ENCODE measurements at places on chromosomes 12 and 14.

DNA sequence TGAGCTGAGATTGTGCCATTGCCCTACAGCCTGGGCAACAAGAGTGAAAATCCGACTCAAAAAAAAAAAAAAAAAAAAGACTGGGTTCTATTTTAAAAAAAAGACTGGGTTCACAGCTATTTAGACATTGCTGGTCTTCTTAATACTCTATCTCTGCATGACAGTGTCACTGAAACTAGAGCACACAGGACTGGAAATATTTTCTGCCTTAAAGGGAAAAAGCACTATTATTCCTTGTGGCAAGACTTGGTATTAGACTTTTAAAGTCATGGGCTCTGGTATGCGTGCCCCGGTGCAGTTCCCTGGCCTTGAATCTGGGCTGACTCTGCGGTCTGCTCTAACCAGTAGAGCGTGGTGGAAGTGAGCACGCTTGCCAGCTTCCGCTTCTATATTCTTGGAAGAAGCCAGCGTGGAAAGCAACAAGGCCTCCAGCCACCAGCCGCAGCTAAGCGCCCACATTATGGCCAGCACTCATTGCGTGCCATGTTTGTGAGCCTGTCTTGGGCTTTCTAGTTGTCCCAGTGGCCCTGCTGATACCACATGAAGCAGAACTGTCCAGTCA, 31.3 kb downstream of the PRKAB1 start:
- no peak for DNase-seq

GRCh38 chr12:21906919-21907493, 34.2 kb downstream of the ABCC9 start:
- no peak for DNase-seq

GRCh38 chr12:114611145-114612018, 72.6 kb downstream of the TBX3 start:
- DNase-seq = no peak

DNA sequence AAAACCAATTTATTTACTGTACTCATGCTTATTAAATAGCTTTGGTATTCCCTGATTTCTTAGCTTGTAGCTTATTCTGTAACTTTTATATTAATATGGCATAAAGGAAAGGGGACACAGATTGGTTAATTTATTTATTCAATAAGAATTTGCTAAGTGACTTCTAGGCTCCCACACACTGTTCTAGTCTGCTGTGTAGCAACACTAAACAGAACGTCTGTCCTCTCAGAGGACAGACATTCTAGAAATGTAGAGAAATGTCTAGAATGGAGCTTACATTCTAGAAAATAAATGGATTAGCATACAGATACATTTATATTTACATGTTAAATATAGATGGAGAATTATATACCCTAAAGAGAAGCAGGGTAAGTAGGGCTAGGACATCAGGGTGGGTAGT, 184.9 kb upstream of the ABCD2 start:
- DNase-seq = no peak

- DNase-seq = no peak
These were observed 30.8 kb downstream of the PAWR start for GRCh38 chr12:79659961-79660431.

DNA sequence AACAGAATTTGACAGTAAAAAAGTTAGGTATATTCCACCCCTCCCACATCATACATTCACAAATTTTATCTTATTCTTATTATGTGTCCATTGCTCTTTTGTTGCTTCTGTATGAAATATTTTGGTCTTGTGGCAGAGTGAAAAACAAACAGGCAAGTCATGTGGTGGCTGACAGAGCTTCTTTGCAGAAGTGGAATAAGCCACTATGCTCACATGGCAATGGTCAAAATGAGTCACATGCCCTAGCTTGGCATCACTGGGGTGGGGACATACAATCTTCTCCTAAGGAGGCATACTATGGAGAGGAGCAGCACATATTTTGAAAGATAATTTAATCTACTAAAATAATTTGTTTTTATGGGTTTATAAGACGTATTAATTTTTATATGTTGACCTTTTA, 27.7 kb upstream of the CMA1 start:
- no peak for DNase-seq

DNA sequence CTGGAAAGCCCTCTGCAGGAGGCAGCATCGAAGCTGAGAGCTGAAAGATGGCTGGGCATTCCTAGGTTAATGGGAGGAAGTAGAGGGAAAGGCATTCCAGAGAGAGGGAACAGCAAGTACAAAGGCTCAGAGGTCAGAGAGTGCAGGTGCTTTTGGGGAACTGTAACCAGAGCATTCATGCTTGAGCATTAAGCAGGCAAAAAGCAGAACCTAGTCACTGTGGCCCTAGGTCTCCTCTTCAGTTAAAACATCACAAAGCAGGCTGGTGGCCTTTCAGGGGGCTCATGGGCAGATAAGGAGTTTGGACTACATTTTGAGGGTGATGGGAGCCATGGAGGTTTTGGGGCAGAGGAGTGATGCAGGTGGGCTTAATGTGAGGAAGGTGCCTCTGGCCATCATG, 169.2 kb upstream of the MYL2 start:
- no peak for DNase-seq

- DNase-seq = no peak
These were observed 3.3 kb upstream of the ATG101 start for GRCh38 chr12:52066346-52067080.

DNA sequence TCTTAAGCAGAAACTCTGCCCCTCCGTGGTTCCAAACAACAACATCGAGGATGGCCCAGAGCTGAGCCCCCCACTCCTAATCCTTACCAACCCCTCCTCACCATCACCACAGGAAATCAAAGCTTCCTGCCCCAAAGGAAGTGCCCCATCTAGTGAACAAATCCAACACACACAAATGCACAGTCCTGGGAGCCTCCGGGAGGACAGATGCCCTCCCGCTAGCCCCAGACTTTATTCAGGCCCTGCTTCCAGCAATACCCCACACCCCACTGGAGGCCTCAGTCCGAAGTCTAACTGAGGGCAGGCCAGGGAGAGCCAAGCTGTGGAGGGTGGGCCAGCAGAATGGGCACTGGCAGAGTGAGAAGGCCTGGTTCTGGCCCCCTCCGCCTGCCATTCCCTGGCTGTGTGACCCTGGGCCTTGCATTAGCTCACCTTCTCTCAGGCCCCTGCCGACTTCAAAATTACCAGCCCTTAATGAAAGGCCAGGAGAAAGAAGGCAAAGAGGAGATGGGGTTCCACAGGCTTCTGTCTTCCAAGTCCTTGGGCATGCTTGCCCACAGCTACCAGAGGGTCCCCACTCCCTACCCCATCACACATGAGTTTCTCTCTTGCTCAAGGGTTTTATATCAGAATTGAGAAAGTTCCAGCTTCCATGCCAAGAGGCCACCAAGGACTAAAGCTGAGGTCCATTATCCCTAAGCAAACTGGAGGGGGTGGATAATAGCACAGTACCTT, 2.3 kb downstream of the HDAC7 start:
- no peak for DNase-seq

DNA sequence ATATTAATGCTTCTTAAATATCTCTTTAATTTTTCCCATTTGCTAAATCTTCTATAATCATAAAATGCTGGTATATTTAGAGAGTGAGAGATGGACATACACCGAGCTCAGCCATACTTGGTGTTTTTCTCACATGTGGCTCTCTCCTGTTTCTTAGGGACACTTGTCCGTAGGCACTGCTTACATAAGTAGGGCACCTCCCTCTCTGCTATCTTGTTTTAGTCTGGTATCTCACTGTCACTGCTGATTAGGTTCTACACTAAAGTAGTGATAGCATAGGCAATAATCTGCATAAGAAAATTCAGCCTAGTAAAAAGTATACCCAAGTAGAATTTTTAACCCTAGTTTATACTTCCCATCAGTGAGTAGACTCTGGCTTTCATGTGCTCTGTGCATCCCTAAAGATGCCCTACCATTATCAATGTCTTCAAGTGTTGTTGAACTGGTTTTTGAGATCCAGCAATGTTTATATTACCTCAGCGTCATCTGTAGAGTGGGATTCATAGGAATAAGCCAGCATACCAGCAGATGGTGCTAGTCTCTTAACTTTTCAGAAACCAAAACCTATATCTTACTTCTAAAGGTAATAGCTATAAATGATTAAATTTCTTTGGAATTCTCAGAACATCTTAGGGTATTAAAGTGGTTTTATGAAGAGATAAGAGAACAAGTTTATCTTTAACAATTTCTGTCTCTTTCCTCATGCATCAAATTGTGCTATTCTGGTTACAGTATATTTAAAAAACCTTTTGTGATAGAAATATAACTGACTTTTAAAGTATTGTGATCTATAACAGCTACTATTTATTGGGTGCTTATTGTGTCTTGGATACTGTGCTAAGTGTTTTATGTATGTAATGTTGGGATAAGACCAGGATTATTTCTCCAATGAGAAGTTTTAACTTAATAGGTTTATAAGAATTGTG, 32.9 kb downstream of the ARID2 start:
- no peak for DNase-seq

GRCh38 chr12:122123761-122124145, 45.2 kb downstream of the MLXIP start:
- no peak for DNase-seq

DNA sequence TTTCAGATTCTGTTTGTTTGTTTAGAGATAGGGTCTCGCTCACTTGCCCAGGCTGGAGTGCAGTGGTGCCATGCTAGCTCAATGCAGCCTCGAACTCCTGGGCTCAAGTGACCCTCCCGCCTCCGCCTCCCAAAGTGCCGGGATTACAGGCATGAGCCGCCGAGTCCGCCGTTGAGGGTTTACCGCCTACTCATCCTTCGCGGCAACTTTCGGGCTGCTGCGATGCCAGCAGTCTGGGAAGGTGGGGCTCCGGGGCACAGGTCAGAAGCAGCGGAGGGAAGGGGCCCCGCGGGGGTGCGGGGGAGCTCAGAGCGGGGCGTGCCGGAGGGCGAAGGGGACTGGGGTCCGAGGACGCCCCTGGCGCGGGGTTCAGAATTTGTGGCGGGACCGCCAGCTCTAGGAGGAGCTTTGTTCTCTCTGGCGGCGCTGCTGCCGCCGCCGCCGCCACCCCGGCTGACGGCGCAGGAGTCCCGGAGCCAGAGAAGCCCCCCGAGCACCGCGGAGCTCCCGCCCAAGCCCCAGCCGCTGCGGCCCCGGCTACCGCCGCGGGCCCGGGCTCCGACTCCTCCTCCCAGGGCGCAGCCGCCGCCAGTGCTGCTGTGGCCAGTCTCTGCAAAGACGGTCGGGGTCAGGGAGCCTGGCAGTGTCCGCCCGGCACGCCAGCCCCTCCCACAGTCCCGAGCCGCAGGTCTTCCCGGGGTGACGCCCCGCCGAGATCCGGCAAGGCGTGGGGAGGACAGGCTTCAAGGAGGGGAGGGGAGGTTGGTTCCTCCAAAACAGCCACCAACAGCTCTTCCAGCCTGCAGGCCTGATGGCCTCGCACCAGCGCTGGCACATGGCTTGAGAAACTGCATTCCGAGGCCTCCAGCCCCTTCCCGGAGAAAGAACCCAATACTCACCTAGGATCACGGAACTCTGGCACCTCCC, 10.9 kb upstream of the KRT77 start:
- DNase-seq = no peak

DNA sequence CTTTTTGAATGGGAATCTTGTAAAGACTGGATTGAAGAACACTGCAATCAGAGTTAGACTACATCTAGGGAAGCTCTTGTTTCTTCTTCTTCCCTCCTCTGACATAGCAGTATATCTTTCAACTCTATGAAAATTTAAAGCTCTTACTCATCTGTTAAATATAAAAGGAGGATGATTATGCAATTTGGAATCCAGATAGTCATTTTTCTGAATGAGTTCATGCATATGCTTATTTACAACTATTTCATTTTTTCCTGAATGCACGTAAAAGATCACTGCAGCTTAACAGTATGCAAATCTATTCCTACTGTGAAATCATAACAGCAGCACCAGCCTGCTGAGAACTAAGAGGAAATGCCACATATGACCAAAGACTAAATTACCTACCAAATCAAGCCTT, 133.5 kb upstream of the TMCC3 start:
- no peak for DNase-seq

- no peak for DNase-seq
These were observed 564.0 kb downstream of the CCER1 start for GRCh38 chr12:90390947-90391346.

- no peak for DNase-seq
These were observed 4.8 kb downstream of the LRP1 start for GRCh38 chr12:57133013-57133569.

DNA sequence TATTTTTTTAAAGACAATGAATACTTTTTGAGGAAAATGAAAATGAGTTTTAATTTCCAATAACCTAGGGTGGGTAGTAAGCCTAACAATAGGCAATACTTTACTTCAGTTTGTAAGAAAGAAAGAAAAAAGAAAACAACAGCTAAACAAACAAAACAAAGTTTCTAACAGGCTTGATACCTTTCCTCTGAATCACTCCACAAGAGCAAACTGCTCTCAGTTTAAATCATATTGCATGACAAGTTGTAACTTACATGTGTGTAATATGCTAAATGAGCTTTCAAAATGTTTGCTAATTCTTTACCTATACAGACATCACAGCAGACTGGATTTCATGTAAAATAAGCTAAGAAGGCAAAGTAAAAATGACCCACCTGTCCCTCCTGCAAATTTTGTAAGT, 6.7 kb upstream of the LMO3 start:
- DNase-seq = no peak

GRCh38 chr12:25388183-25388582, 137.5 kb upstream of the KRAS start:
- DNase-seq = no peak

GRCh38 chr14:58565832-58566231, 71.9 kb upstream of the DACT1 start:
- DNase-seq = no peak

DNA sequence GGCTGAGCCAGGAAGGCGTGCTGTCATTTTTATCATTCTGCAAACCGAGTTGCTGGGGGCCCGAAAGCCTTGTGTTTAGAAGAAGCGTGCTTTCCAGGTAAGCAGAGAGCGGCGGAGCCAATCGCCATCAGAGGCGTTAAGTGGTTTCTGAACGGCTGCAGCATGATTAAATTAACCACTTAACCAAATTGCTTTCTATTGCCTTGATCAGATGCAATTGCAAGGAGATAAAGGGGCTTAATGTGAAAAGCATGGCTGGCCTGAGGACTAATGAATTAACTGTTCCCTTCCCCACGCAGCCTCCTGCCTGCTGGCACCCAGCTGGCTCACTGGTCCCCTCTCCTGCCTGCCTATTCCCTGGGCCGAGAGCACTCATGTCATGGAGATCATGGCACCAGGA, 36.6 kb upstream of the CHGA start:
- no peak for DNase-seq

- DNase-seq = no peak
These were observed 19.6 kb upstream of the GALNT8 start for GRCh38 chr12:4700621-4701026.

DNA sequence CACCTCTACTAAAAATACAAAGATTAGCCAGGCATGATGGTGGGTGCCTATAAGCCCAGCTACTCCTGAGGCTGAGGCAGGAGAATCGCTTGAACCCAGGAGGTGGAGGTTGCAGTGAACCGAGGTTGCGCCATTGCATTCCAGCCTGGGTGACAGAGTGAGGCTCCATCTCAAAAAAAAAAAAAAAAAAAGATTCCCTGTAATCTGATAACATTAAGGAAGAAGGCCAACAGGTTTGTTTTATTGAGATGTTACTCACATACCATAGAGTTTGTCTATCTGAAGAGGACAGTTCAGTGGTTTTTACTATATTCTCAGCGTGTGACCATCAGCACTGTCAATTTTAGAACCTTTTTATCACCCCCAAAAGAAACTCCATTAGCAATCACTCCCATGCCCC, 37.5 kb downstream of the TSPAN9 start:
- no peak for DNase-seq

GRCh38 chr12:62931477-62931876, 3.5 kb downstream of the PPM1H start:
- no peak for DNase-seq

GRCh38 chr12:65300679-65301349, 22.3 kb downstream of the MSRB3 start:
- DNase-seq = no peak

Data from HS-27A (cell line).